ENCODE measurements at places on chromosomes 12 and 14.

GRCh38 chr12:95796982-95797289 is 6.4 kb upstream of the NTN4 start:
- DNase-seq: no peak

GRCh38 chr12:110680032-110680431 is 8.9 kb downstream of the HVCN1 start:
- DNase-seq: no peak

DNA sequence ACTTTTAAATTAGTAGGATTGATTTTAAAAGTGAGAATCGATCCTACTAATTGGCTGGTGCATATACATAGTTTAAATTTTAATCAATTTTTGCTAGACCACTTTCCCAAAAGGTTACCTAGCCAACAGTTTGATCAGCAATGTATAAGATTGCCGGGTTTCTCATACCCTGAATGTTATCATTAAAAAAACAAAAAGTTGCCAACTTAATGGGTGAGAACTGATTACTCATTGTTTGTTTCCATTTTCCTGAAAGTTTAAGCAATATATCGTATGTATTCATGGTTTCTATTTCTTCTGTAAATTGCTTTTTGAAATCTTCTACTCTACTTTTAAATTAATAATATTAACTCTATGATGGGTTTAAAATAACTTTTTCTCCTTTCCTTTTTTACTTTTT is 4.4 kb upstream of the MYBPC1 start:
- DNase-seq: no peak

DNA sequence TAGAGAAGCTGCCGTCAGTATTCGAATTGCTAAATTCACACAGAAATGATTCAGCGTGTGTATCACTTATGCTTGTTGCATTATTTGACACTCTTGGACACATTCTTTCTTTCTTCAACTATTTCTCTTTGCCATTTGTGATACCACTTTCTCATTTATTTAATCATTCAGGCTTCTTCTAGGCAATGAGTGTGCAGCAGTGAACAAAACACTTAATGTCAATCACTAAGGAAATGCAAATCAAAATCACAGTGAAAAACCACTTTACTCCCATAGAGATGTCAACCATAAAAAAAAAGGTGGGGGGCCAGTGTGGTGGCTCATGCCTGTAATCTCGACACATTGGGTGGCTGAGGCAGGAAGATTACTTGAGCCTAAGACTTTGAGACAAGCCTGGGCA is 214.6 kb downstream of the FLRT2 start:
- no peak for DNase-seq

DNA sequence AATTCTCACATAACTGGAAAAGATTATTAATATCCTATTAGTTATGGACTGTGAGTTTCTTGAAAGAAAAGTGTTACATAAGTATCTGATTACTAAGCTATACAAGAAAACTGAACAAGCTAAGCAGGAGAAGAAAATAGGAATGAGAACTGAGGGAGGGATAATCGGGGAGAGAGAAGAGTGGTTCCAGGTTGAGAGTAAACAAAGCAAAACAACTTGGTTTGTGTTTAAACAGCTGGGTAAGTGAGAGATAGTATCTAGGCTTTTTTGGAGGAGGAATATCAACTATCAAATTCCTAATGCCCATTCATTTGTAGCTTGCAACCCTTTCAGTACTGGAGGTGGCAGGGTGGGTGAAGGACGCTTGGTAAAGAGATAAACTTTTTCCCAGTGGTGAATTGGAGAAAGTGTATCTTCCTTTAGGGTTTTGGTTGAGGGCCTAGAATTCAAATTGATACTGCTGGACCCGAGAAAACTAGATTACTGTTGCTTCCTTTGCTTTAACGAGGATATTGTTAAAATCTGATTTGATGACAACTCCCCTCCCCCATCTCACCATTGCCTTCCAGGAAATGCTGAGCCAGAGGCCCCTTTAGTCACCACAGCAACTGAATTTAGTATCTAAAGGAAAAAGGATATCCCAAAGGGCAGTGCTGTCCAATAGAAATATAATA is 2.0 kb upstream of the SLC2A3 start:
- DNase-seq: no peak

- DNase-seq: no peak
Measured at GRCh38 chr12:52612431-52613383, 5.7 kb downstream of the KRT73 start.

- peak; percentile 9 for DNase-seq
Measured at GRCh38 chr12:19130224-19131024, 891 bp downstream of the PLEKHA5 start.

DNA sequence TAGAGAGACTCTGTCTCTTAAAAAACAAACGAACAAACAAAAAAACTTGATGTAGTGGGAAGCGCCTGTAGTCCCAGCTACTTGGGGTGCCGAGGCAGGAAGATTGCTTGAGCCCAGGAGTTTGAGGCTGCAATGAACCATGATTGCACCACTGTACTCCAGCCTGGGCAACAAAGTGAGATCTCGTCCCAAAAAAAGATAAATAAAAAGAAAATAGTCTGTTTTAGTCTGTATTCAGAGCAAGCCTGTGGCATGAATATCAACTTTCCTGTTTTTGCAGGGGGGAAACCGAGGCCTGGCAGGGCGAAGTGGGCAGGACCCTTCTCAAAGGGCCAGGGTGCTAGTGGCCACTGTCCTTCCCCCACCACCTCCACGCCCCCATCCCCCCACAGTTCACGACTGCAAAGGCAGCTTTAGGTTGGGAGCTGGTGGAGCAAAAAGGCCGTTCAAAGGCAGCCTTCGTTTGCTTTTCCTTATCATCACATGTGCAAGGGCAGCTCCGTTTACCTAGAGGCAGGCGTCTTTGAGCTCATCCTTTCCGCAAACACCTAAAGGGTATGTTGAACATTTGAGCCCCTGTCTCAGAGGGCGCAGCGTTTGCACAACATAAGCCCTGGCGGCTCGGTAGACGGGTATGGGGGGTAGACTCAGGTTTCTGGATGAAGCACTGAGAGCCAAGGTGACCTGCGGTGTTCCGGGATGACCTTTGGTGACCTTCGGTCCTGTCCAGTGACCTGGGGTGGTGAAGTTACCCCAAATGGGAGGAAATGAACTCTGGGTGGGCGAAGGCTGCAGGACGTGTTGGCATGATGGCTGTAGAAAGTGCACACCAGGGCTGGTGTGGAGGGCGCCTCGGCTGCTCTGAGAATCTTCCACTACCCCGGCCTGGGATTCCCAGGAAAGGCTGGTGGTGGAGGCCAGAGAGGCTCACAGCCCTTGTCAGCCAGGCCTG is 8.7 kb upstream of the MEG3 start:
- no peak for DNase-seq

DNA sequence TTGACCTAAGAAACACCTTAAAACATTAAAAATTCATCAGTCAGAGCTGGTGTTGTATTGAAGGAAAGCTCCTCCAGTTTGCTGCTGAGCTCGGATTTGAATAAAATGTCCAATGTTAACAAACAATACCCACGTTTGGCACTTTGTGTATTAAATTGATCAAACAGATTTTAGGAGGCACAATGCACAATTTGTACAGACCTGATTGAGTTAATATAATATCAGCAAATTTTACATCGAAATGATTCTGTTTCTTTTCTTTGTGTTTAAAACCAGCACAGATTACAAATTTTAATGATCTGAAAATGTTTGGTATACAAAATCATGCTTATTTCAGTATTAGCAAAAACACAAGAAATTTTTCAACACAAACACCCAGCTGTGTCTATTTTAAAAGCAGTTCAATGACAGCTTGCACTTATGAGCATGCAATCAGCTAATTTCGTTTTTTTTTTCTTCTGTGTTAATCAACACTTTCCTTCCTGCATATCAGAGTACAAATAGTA is 2.8 kb upstream of the FOXG1 start:
- no peak for DNase-seq

GRCh38 chr14:64604881-64605280 is 55.1 kb downstream of the PPP1R36 start:
- DNase-seq: no peak

DNA sequence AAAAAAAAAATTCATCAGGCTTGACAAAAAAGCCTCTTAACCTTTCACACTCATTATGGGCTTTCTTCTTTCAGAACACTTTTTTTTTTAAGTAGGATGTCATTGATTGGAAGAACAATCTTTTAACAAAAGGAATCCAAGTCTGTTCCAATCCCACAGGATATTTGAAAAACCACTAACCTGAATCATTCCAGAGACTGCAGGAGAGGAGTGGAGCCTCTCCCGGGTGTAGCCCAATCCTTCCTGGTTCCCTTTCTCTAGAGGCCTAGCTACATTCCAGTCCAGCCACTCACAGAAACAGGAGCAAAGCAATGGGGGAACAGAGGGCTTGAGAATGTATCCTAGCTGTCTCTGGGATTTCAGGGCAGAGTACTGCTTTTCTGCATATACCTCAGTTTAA is 4.3 kb downstream of the MFAP5 start:
- DNase-seq: no peak

GRCh38 chr14:36843410-36843809 is 181.8 kb downstream of the PAX9 start:
- DNase-seq: no peak

DNA sequence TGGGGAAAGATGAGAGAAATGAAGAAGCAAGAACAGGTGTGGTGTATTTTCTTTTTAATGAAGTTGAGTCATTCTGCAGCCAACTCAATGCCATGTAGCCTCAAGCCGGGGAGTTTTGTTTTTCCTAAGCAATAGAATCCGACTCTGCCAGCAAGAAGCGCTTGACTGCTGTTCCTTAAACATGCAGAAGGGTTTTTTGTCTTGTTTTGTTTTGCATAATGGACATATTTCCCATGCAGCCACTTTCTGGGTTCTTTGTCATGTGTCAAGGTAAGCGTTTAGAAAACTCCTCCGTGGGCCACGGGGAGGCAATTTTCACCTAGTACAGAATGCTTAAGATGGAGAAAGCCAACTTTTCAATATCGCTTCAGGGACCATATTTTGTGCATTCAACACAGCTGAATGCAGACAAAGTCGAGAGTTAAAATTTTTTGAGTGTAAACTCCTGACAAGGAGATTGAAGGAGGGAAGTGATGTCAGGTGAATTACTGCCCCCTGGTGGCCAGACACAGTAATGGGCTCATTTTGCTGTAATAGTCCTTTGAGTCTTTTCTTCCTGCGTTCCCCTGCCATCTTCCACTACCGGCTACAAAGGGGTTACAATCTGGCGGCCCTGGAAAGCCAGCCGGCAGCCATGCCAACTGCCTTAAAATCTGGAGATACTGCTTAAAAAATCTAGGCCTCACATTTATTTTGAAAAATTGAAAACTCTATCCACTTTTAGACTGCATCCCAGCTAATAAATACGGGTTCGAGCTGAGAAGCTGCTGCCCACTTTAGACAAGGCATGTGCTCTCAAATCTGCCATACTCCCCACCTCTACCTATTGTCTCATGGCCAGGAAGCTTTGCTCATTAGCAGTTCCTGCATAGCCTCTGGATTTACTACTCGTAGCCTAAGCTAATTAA is 3.2 kb upstream of the FICD start:
- DNase-seq: peak; percentile 81

- peak; percentile 72 for DNase-seq
Measured at GRCh38 chr12:121400332-121401139, 618 bp downstream of the RNF34 start.

Data from CD4-positive, alpha-beta T cell treated with Interleukin-17A for 1 hour (primary cell).